MCF 10A (cell line): ENCODE measurements at places on chromosomes 2 and 18. TPM values are rescaled to one million over a fixed set of nuclear protein-coding genes. Genes with fewer than 3 reads are reported as not detected.

RNF125 gene
- total RNA-seq, result 3.5 and 6.2 TPM in 2 replicates

GYPC gene
- total RNA-seq, result not detected in 2 replicates

C2orf76 gene
- total RNA-seq, result 9.7 and 9.8 TPM in 2 replicates

BCL11A gene
- total RNA-seq, result 4.3 and 5.3 TPM in 2 replicates

PDE6D gene
- total RNA-seq, result 13.2 and 20.6 TPM in 2 replicates

CCDC74B gene
- total RNA-seq, result 0.61 TPM in 1 of 2 replicates, not detected in the other

- H3K27me3 ChIP-seq, result no peaks in the 10 kb centered on the region
- DNase-seq, result no peak
- peaks cover 6% of the 10 kb centered on the region for H3K4me1 ChIP-seq
- H3K27ac ChIP-seq, result no peak overlapping the region
Measured at GRCh38 chr2:8965216-8965969, 38.1 kb downstream of the MBOAT2 start.

- H3K36me3 ChIP-seq, result peaks cover 6% of the 10 kb centered on the region
- no peaks in the 10 kb centered on the region for H3K4me1 ChIP-seq
- DNase-seq, result no peak
- H3K27me3 ChIP-seq, result peaks cover 17% of the 10 kb centered on the region
- no peak overlapping the region for H3K27ac ChIP-seq
- no peak overlapping the region for H3K4me3 ChIP-seq
Measured at GRCh38 chr2:235414422-235414821, 79.4 kb upstream of the AGAP1 start.

DNA sequence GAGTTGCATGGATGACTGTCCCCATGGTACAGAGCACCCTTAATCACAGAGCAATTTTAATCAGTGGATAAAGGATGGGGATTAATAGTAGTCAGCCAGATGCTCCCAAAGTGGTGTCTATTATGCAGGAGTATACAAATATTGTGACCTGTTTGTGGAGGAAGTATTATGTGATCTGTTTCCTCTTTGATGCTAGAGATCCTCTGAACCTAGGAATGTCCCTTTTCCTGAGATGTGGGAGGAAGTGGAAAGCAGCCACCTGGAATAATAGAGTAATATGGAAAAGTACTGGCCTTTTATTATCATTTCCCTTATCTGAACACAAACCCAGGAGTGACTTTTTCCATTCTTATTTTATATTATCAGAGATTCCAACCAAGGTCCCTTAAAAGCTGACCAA, 94.2 kb upstream of the EFEMP1 start:
- H3K27me3 ChIP-seq, result no peaks in the 10 kb centered on the region
- DNase-seq, result no peak

DNA sequence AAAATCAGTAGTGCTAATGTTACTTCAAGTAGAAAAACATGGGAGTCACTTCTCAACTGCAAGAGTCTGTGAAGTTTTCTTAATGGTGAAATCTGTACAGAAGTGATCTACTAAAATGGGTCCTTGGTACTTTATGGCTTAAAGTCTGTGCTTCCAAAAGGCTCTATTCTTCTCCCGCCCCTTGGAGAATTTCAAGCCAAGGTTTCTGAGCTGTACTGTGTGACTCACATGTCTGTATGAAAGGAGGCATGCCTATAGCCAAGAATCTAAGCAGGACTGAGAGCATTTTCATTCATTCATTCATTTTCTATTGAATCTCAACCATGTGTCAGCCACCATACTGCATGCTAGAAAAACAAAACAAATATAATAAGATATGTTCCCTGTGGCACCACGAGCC, 19.8 kb upstream of the DDX18 start:
- H3K36me3 ChIP-seq, result no peaks in the 10 kb centered on the region
- no peaks in the 10 kb centered on the region for H3K27me3 ChIP-seq
- no peak overlapping the region for H3K27ac ChIP-seq
- H3K4me3 ChIP-seq, result no peak overlapping the region
- no peak for DNase-seq
- H3K4me1 ChIP-seq, result no peaks in the 10 kb centered on the region

DNA sequence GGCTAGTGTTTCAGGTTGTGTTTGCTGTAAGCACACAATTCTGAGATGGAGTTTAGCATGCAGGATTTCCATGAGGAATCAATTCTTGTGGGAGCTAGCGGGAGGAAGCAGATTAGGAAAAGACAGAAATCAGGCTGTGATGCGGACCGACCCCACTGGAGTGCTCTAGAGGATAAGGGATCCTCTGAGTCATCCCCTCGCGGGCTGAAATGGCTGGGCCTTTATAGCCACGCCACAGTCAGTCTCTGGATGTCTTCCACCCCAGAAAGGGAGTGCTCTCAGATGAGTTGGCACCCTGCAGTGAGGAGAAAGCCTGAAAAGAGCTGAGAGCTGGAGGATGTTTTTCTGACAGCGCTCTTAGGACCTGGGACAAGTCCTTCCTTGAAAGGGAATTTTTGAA, 102.4 kb downstream of the GALNT3 start:
- H3K36me3 ChIP-seq, result no peaks in the 10 kb centered on the region
- H3K27me3 ChIP-seq, result peaks cover 22% of the 10 kb centered on the region
- H3K4me1 ChIP-seq, result no peaks in the 10 kb centered on the region
- H3K27ac ChIP-seq, result no peak overlapping the region

DNA sequence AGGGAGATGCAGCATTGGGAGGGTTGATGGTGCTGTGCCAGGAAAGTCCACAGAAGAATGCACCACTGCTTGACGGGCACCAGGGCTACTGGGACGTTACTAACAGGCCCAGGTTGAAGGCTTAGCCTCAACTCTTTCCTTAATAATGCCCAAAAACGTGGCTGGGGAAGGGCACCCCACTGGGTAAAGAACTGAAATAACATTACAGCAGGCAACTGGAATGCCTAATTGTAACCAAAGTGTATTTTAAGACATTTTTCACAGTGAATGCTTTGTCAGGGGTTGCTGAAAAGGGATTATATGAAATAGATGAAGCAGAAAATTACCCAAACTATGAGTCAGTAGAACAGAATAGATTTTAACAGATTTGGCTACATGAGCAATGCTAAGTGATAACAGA, 191.3 kb downstream of the CMPK2 start:
- H3K36me3 ChIP-seq, result no peaks in the 10 kb centered on the region
- DNase-seq, result no peak
- H3K4me3 ChIP-seq, result no peak overlapping the region
- H3K27me3 ChIP-seq, result no peaks in the 10 kb centered on the region
- no peak overlapping the region for H3K27ac ChIP-seq

DNA sequence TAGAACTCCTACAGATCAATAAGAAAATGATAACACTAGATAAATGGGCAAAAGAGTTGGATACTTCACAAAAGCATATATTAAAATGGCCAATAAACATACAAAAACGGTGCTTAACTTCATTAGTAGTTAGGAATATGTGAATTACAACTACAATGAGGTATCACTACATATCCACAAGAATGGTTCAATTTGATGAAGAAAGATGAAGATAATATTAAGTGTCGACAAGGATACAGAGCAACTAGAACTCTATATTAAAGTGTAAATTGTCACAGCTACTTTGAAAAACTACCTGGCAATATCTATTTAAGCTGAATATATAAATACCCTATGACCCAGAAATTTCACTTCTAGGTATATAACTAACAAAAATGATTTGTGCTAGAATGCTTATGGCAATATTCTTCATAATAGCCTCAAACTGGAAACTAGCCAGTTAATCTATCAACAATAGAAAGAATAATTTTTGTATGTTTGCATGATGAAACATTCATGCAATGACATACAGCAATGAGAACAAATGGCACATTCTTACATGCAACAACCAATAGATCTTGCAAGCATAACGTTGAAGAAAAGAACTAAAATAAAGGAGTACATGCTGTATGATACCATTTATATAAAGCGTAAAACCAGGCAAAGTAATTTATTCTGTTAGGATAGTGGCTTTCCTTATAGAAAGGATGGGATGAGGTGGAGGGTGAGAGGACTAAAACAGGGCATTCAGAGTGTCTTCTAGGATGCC, 290.2 kb upstream of the SESTD1 start:
- H3K27ac ChIP-seq, result no peak overlapping the region
- H3K36me3 ChIP-seq, result no peaks in the 10 kb centered on the region
- no peaks in the 10 kb centered on the region for H3K27me3 ChIP-seq
- no peak overlapping the region for H3K4me3 ChIP-seq
- H3K4me1 ChIP-seq, result no peaks in the 10 kb centered on the region

DNA sequence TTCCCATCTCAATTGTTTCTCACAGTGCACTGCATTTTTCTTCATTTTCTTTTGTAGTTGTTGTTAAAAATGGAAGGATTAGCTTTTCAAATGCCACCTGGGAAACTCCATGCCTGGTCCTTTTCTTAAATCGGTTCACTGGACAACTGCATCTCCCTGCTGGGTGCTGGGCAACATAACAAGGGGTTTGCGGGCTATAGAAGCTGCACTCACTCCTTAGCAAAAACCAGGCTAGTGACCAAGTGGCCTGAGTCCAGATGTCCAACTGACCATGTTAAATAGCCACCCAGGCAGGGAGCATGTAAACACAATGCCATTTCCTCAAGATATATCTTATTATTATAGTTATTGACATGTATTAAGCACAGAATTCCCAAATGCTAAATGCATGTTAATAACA, 264.9 kb downstream of the ICOS start:
- H3K4me1 ChIP-seq, result no peaks in the 10 kb centered on the region
- H3K27ac ChIP-seq, result no peak overlapping the region
- H3K36me3 ChIP-seq, result no peaks in the 10 kb centered on the region
- H3K27me3 ChIP-seq, result peaks cover 20% of the 10 kb centered on the region

GRCh38 chr2:110865188-110865587, 132.8 kb downstream of the ACOXL start:
- peaks cover 9% of the 10 kb centered on the region for H3K4me1 ChIP-seq
- H3K27me3 ChIP-seq, result peaks cover 80% of the 10 kb centered on the region
- H3K27ac ChIP-seq, result no peak overlapping the region
- no peak overlapping the region for H3K4me3 ChIP-seq
- no peaks in the 10 kb centered on the region for H3K36me3 ChIP-seq

DNA sequence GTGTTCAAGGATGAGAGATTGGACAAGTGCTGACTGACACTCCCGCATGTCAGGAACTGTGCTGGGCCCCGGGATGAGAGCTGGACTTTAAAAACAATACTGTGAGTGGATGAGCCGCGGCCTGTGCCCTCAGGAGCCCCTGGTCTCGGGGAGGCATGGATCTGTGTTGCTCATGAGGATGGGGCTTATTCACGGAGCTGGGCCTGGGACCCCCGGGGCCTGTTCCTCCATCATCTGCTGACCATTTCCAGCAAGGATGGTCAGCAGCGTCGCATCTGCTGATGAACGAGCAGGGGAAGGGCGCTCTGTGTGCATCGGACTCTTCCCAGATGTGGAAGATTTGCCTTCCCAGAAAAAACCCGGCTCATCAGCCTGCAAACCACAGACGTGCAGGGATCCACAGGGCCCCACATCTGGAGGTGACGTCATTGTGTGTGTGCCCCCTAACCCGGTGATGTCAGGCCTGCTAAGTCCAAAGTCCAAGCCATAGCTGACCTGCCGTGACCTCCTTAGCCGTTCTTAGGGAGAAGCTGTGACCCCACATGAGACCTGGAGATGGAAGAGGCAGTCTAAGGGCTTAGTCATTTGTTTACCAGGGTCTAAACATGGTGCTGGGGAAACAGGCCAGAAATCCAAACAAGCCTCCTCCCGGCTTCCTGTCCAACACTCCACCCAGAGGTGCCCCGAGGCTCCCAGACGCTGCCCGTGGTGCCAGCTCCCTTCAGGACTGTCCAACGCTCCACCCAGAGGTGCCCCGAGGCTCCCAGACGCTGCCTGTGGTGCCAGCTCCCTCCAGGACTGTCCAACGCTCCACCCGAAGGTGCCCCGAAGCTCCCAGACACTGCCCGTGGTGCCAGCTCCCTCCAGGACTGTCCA, 143.9 kb downstream of the PXDN start:
- no peaks in the 10 kb centered on the region for H3K36me3 ChIP-seq
- DNase-seq, result peak; percentile 54
- peaks cover 5% of the 10 kb centered on the region for H3K4me1 ChIP-seq
- H3K4me3 ChIP-seq, result no peak overlapping the region
- no peaks in the 10 kb centered on the region for H3K27me3 ChIP-seq

DNA sequence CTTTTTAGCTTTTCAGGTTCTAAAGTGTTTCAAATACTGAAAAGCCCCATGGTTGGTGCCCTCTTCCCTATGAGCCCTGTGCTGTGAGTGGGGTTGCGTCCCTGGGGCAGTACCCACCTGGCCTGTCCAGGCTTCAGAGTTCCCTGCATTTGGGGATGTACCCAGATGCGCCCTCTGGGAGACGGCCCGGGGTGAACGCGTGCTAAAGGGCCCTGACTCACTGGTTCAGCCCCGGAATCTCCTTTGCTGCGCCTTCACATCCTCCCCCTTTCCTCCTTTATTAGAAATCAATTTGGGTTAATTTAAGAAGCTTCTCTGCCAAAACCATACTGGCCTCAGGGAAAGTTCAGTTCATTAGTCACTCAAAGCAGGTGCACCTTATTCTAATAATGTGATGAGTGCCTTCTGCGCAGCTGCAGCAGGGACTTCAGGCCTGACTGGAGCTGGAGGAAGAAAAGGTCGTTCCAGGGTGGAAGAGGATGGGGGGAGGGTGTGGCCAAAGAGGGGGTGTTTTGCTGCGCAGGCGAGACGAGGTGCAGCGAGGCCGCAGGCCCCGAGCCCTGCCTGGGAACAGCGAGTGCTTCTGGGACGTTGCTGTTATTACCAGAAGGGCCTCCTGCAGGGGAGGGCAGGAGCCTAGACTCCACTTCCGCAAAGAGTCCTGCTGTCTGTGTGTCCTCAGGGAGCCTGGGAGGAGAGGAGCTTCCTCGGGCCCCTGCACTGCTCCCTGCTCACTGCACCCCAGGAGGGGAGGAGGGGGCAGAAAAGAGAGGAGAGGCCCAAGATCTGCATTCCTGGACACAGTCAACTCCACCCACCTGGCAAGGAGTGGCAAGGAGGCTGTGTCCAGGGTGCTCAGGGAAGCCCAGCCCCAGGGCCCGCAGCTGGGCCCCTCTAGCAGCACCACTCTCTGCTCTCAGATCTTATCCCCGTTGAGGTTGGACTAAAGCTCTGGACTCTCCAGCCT, 223.2 kb upstream of the PXDN start:
- no peak for DNase-seq
- H3K36me3 ChIP-seq, result no peaks in the 10 kb centered on the region
- H3K27ac ChIP-seq, result no peak overlapping the region
- no peaks in the 10 kb centered on the region for H3K27me3 ChIP-seq
- H3K4me3 ChIP-seq, result no peak overlapping the region

GRCh38 chr2:195486987-195487644, 169.9 kb upstream of the SLC39A10 start:
- no peak overlapping the region for H3K27ac ChIP-seq
- peak; percentile 73 for DNase-seq
- H3K27me3 ChIP-seq, result no peaks in the 10 kb centered on the region
- H3K36me3 ChIP-seq, result no peaks in the 10 kb centered on the region
- peaks cover 6% of the 10 kb centered on the region for H3K4me1 ChIP-seq

GRCh38 chr2:25981596-25982272, 563 bp downstream of the KIF3C start:
- H3K27ac ChIP-seq, result no peak overlapping the region
- H3K36me3 ChIP-seq, result no peaks in the 10 kb centered on the region
- H3K4me1 ChIP-seq, result peaks cover 21% of the 10 kb centered on the region
- H3K27me3 ChIP-seq, result no peaks in the 10 kb centered on the region
- peak overlapping the region; percentile 84 for H3K4me3 ChIP-seq

GRCh38 chr2:24399434-24400206, 39.3 kb upstream of the ITSN2 start:
- H3K4me1 ChIP-seq, result peaks cover 5% of the 10 kb centered on the region
- H3K36me3 ChIP-seq, result no peaks in the 10 kb centered on the region
- H3K27ac ChIP-seq, result no peak overlapping the region
- H3K27me3 ChIP-seq, result no peaks in the 10 kb centered on the region
